Hypothalamus (tissue), 51 donors: ENCODE measurements at places on chromosomes 1 and 21.

- no peak for DNase-seq
Observed at GRCh38 chr21:33751533-33751932, 109.2 kb downstream of the ITSN1 start.

- DNase-seq, result no peak
Observed at GRCh38 chr1:18972531-18972930, 16.1 kb upstream of the IFFO2 start.

GRCh38 chr1:7646981-7647901 is 123.9 kb upstream of the VAMP3 start:
- DNase-seq, result peak; percentile 19

DNA sequence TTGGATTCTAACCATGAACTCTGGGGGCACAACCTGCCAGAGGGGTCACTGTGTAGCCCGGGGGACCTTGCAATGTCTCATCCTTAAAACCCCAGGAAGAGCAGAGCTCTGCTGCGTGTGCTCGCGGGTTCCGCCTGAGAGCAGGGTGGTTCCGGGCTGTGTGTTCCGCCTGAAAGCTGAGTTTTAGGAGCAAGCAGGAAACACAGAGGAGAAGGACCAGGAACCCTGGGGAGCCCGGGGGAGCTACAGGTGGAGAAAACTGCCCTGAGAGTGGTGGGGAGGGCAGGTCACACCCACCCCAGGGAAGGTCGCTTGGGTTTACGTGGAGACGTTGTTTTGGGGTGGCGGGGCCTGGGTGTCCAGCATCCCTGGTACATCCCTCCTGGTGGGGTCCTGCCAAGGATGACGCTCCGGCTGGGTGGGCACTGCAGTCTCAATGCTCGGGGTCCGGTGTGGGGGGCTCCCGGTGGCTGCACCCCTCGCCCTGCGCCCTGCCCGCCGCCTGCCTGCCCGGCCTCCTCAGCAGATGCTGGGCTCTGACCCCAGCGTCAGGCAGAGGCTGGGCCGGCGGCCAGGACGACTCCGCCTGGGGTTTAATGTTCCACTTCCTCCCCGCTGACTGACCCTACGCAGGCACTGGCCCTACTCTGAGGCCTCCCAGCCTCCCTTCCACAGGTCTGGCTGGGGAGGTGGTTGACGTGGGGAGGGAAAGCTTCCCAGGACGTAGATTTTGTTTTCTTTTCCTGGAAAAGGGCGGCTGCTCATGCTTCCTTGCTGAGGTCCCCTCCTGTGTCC is 17.3 kb upstream of the C1orf159 start:
- no peak for DNase-seq

DNA sequence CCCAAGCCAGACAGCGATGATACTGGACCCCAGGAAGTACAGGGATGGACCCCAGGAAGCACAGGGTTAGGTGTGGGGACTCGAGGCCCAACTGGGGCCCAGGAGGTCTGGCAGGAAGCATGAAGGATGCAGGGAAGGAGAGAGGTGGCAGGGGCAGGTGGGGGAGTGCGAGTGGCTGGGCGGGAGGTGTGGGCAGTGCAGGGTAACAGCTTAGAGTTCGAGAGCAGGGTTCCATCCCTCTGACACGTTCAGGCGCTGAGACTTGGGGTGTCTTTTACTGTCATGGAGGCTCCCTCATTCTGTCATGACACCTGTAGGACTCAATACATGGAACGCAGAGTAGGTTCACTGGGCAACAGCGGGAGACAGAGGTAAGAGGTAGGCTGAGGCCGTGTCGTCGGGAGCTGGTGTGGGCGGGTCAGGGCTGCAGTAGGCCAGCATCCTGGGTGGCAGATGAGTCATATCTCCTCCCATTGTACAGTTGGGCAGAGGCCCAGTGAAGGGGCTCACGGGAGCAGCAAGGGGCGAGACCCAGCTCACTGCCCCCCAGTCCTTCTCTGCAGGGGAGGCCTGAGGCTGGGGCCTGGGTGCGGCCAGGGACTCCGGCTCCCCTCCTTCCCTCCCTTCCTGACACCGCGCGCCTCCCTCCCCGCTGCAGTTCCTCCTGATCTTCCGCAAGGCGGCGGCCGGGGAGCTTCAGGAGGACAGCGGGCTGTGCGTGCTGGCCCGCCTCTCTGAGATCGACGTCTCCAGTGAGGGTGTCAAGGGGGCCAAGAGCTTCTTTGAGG is 11.6 kb upstream of the CTRC start:
- DNase-seq, result no peak

DNA sequence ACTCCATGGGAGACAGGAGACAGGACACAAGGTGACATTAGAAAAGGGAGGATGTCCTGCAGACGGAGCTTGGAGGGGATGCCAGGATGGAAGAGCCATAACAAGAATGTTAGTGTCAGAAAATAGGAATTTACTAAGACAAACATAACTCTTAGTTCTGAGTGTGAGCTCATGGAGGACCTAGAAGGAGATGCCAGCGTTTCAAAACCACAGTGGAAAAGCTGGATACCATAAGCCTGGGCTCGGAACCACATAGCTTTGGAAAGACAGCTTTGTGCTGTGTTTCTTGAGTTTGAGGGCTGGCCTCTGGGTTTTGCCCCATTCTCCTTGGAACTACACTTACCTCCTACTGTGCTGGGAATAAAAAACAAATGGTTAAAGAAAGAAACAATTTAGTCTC is 128.4 kb downstream of the S1PR1 start:
- no peak for DNase-seq

GRCh38 chr1:182164273-182164672 is 102.8 kb upstream of the ZNF648 start:
- DNase-seq, result no peak

DNA sequence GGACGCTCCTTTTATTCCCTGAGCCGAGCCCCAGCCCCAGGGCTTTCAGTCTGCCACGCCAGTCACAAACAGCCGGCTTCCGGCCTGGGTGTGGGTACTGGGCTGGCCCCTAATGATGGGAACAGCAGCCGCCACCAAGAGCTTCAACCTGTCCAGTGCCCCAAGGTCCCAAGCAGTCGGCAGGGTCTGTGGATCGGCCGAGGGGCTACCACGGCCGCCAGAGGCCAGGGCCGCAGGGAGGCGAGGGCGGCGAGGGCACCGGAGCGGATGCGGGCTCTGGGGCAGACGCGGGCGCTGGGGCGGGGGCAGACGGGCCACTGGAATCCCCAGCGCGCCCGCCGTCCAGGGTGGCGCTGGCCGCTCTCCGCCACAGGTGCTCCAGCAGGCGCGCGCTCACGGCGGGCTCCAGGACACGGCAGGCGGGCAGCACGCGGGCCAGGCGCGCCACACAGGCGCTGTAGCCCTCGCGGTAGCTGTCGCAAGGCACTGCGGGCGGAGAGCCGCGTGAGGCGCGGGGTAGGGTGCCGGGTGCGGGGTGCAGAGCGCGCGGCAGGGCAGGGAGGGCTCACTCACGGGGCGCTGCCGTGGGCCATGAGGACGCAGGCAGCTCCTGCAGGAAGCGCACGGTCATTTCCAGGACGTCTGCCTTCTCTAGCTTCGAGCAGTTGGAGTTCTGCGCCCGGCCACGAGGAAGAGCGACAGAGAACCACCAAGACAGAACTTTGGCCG is 887 bp downstream of the HES2 start:
- DNase-seq, result no peak

- no peak for DNase-seq
Observed at GRCh38 chr1:197178998-197179397, 32.5 kb upstream of the ASPM start.

- no peak for DNase-seq
Observed at GRCh38 chr1:173478094-173478674, 1.0 kb downstream of the PRDX6 start.

GRCh38 chr1:182677397-182678098 is 6.8 kb downstream of the RGS8 start:
- no peak for DNase-seq
